ENCODE measurements at places on chromosomes 7 and 10.

GRCh38 chr7:139840776-139841175 lies 11.7 kb downstream of the TBXAS1 start:
- DNase-seq, result no peak

GRCh38 chr7:44275957-44276570 lies 49.3 kb downstream of the CAMK2B start:
- DNase-seq, result no peak

DNA sequence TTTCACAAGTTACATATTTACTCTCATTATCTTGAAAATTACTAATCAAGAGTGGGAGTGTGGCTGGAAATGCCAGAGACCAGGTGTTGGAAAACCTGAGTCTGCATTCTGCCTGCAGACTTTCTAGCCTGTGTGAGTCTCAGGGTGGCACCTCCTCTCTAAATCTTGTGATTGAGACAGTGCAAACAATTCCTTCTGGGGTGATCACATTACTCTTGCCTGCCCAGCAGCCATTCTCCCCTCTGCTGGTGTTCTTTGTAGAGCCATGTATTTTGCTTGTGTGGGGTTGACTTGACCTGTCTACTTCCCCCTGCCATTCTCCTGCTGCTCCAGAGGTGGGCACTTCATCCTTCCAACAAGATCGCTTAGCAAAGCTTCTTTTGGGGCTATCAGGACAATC lies 101.1 kb downstream of the RAPGEF5 start:
- DNase-seq, result no peak

DNA sequence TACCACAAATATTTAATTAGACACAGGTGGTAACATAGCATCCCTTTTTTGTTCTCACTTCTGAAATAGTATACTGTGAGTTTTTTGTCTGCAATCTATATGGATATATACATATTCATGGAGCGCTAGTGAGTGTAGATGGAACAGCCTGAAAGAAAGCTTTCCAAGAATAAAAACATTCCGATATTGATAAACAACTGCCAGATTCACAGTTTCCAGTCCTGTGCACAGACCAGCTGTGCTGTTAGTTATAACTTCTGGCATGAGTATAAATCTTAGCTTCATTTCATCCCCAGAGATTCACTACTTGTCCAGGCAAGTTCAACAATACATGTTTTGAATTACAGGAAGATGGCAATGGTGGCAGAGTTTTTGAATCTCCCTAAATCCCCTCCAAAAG lies 467.1 kb upstream of the STEAP1 start:
- DNase-seq, result no peak

GRCh38 chr7:140746751-140747150 lies 50.2 kb downstream of the NDUFB2 start:
- no peak for DNase-seq

- DNase-seq, result no peak
These were observed 95.7 kb downstream of the SLIT1 start for GRCh38 chr10:97090035-97090434.

GRCh38 chr10:101014966-101015581 lies 15.5 kb downstream of the LZTS2 start:
- no peak for DNase-seq

DNA sequence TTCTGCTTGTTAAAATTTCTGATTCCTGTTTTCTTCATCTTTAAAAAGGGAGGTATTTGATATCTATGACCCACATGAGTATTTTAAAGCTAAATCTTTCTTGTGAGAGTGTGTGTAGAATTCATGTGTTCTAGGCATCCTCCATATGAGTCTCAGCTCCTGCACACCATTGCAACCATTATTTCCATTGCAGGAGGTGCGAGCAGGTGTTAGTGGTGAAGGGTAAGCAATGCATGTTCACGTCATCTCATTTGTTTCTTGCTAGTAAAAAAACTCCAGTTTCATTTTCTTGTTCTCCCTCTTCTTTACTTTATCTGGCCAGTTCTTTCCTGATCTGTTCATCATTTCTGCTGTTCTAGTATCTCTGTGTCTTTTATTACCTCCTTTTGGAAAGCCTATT lies 100.5 kb downstream of the ADRA2A start:
- no peak for DNase-seq

DNA sequence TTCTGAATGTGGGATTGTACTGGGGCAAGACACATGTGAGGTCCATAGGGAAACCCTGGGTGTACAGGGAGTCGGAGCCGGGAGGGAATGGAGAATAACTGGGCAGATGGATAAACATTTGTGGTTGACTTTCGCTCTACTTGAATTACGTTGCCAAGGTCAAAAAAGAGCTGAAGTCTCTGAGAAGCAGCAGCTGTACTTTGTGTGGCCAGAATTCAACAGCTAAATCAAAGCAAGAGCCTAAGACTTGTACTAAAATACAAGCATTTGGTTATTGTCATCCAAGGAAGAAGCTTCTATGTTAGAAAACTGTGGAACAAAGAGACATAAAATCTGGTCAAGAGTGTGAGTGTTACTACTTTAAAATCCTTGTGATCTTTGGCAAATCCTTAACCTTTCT lies 457.2 kb downstream of the ARL4A start:
- no peak for DNase-seq

- no peak for DNase-seq
These were observed 763.2 kb upstream of the LRRTM3 start for GRCh38 chr10:66162560-66163143.

DNA sequence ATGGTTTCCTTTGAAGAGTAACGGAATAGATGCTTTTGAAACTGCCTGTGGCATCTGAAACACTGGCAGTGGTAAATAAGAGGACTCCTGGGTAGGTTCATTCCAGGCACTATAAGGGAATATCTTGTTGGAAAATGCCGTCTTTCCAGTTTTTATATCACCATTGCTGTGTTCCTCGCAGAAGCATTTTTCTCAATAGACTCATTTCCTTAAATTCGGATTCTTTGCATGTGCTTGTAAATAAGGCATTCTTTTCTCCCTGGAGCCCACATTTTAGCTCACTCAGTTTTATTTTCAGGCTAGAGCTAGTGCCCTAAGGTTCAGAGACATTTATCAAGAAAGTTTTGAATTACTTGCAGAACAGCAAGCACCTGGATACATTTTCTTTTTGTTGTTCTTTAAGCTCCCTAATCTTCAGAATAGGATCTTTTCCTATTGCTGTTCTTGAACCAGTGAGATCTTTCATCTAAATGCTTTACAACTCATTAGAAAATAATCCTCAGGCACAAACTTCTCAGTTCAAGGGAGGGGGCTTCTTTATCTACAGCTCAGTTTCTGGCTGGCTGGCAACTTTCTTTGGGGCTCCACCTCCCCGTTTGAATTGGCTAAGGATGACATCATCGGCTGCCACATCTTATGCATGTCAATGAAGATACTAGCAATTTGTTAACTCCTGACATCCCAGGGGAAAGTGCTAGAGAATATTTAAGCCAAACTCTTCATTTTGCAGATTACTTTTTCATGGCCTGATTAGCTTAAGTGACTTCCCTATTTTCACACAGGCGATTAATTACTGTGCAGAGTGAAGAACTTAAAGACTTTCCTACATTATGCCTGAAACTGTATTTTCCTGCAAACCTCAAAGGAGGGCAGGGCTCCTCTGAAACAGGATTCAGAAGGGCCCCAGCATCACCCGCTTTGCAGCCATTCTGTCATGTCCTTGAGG lies 133.7 kb upstream of the RSU1 start:
- DNase-seq, result no peak

- no peak for DNase-seq
These were observed 10.4 kb upstream of the TNKS2 start for GRCh38 chr10:91787810-91788209.

GRCh38 chr10:10092581-10092980 lies 925.1 kb upstream of the CELF2 start:
- no peak for DNase-seq

- no peak for DNase-seq
These were observed 760 bp upstream of the FOXK1 start for GRCh38 chr7:4681218-4681851.

Data from cerebellar nuclear complex (tissue), 1 donor.